AG04450 (cell line): ENCODE measurements at places on chromosomes 1 and 21. TPM values are rescaled to one million over a fixed set of nuclear protein-coding genes. Genes with fewer than 3 reads are reported as not detected.
A peak's percentile ranks its signal among the peaks of the same experiment; 100 is the strongest.

DNA sequence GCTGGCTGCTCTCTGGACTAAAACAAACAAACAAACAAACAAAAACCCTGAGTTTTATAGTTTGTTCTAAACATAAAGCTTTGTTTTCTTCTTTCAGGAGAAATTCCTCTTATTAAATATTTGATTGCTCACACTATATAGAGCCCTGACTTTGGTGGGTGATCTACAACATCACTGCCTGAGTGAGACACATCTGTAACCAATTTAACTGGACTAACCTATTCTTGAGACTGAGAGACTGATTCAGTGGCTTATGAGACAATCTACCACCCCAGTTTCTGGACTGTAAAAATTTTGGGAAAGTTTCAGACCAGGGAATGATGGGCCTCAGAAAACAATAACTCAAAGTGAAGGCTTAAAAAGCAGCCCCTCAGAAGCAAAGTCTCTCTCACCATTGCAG is 537.0 kb downstream of the NEGR1 start:
- DNase-seq, result no peak

GRCh38 chr1:164636757-164637156 is 77.8 kb downstream of the PBX1 start:
- no peak for DNase-seq

DNA sequence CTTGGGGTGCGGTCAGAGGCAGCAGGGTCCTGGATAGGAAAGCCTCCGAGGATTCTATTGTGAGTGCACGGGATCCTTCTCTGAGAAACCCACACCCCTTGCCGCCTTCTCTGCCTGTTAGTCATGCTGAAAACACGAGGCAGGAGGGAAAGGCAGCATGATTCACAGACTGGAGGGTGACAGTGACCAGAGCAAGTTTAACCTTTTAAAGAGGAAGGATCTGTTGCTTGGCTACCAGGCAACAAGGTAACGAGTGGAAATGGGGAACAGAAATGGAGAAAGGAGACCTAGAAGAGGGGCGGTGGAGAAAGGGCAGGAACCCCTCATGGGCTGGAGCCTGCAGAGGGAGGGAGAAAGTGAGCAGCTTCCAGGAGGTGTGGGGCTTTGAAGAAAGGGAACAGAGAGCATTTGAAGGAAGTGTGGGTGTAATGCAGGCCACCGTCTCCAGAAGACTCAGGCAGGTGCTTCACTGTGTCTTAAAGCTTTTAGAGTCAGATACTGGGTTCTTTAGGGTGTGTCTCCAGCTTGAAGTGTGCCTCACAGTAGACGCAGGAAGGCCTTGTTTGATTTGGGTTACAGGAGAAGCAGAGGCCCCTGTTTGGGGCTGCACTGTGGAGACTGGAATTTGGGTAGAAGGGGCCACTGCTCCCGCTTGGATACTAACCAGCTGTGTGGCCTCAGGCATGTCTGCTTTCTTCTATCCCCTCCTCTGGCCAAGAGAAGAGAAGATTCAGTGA is 19.1 kb downstream of the OPTC start:
- peak; percentile 86 for DNase-seq

The STIL gene
- 3.5 and 6.4 TPM in 2 replicates for polyA plus RNA-seq

The C1QC gene
- not detected in 2 replicates for polyA plus RNA-seq
